ENCODE measurements at places on chromosomes 12 and 14.

GRCh38 chr12:10750385-10750727, 27.2 kb upstream of the YBX3 start:
- DNase-seq, result no peak

DNA sequence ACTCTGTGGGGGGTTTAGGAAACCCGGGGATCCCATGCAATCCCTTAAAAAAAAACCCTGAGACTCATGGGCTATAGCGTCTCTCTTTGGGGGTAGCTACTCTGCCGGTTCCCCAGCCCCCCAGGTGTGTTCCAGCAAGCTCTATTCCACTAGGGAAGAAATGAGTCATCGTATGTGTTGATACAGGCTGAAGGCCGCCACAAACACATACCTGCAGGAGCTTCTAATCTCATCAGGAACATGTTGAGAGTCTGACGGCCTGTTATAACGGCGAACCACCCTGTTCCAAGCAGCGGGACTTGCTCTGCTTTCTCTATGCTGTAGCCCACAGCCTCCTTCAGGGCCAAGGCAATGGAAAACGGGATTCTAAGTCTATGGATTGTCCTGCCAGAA, 977 bp upstream of the KRT5 start:
- no peak for DNase-seq

DNA sequence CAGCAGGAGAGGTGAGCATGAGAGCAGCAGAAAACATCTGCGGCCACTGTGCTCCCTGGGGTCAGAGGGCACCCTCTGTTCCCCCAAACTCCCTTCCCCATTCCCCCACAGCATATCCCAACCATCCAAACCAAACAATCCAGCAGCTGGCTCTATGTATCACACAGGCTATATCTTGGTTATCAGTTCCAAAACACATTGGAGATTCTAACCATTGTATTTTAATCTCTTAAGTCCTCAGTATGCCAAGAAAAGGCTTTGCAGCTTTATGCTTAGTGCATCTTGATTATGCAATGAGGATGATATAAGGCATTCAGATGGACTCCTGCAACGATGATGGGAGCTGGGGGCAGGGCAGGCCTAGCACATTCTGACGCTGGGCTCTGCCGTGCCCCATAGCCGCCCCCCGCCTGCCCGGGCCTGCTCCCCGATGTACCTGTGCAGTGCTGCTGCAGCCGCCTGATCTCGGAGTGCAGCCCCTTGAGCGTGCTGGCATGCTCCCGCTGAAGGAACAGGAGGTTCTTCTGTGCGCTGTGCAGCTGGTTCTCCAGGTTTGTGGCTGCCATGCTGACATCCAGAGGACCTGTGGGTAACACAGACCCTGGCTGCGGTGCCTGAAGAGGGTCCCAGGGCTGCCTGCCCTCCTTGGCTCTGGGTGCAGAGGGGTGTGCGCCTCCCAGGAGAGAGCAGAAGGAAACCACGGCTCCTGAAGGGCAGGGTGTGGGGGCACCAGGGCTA, 29.6 kb downstream of the CCDC92 start:
- DNase-seq, result no peak

DNA sequence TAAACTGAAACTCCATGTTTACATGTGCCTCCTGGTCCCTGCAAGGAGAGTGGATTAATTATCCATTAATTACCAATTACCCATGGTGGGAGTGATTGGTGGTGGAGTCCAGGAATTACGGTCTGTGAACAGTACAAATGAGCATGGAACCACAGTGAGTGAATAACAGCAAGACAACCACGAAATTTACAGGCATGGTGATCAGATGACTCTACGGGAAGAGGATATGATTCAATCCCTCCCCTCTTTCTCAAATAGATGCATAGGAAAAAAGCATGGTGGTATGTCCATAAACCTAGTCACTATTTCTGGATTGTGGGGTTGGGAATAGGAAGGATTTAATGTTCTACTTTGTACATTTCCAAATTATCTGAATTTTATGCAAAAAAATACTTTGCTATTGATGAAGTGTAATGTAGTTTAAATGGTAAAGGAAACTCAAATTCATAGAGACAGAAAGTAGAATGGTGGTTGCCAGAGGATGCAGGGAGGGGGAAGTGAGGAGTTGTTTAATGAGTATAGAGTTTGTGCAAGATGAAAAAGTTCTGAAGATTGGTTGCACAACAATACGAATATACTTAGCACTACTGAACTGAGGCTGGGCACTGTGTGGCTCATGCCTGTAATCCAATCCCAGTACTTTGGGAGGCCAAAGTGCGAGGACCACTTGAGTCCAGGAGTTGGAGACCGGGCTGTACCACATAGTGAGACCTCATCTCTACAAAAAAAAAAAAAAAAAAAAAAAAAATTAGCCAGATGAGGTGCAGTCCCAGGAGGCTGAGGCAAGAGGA, 41.2 kb upstream of the C12orf75 start:
- no peak for DNase-seq

- no peak for DNase-seq
These were observed 20.2 kb downstream of the ATP2A2 start for GRCh38 chr12:110301065-110301806.

GRCh38 chr12:98295681-98296080, 219.7 kb upstream of the TMPO start:
- DNase-seq, result no peak

DNA sequence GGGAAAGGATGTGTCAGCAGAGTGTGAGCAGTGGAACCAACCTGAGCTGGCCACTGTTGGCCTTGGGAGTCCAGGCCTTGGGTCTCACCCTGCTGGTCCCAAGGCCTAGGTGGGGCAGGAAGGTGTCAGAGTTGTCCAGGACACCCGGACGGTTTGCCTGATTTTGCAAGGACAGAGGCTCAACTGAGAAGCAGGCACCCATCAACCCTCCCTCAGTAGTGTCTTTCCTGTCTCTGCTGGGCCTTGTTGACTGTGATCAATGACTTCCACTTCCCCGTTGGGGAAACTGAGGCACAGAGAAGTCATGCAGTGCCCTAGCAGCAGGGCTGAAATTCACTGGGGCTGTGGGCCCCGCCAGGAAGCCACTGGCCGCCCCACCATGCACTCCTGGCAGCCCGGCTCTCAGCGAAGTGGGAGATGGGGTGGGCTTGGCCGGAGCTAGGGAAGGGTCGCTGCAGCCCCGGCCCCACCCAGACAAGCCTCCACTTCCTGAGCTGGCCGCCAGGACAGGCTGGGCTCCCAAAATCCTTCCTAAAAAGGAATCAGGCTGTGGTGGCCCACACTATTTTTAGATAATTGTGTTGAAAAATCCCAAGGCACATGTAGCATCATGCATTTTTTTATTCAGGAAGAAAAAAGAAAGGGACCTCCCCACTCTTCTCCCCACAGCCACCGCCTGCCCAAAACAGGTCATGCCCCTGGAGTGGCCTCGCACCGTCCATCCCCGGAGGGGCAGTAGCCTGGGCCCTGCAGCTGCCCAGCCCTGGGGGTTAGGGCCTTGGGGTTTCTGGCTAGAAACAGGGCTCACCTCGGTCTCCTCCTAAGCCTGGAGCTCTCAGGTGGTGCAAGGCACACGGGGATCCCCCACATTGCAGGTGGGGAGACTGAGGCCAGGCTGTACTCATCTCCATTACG, 127.4 kb downstream of the CALM1 start:
- DNase-seq, result no peak

- DNase-seq, result peak; percentile 96
These were observed at the start of gene ACTN1 for GRCh38 chr14:68979021-68979721. Gene ACTN1 (minus strand): TSS chr14:68979302. CDS start chr14:68979056, 246 bp downstream.

DNA sequence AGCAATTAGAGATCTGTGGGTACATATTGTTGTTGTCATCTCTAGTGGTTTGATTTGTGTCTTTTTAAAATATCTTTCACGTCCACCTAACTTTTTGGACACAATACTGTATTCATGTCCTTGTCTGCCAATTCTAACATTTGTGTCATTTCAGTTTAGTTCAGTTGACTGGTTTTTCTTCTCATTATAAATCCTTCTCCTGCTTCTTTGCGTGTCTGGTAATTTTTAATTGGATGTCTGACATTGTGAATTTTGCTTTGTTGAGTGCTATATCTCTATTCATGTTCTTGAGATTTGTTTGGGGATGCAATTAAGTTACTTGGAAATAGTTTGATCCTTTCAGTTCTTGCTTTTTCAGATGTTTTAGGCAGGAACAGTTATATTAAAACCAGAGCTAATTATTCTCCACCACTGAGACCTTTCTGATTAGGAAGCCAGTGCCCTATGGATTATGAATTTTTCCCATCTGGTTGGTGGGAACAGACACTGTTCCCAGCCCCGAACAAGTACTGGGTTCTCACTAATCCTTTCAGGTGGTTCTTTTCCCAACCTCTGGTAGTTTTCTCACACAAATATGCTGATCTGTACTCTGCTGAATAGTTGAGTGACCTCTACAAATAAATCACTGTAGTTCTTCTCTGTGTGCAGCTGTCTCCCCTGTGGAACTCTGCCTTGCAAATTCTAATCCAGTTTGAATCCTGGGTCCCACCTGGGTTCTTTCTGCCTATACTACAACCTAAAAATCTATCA, 91.1 kb upstream of the DYNC1H1 start:
- no peak for DNase-seq

- DNase-seq, result no peak
These were observed 7.7 kb downstream of the WSB2 start for GRCh38 chr12:118053071-118053985.

- no peak for DNase-seq
These were observed 285.0 kb upstream of the RTL1 start for GRCh38 chr14:101188571-101188915.

DNA sequence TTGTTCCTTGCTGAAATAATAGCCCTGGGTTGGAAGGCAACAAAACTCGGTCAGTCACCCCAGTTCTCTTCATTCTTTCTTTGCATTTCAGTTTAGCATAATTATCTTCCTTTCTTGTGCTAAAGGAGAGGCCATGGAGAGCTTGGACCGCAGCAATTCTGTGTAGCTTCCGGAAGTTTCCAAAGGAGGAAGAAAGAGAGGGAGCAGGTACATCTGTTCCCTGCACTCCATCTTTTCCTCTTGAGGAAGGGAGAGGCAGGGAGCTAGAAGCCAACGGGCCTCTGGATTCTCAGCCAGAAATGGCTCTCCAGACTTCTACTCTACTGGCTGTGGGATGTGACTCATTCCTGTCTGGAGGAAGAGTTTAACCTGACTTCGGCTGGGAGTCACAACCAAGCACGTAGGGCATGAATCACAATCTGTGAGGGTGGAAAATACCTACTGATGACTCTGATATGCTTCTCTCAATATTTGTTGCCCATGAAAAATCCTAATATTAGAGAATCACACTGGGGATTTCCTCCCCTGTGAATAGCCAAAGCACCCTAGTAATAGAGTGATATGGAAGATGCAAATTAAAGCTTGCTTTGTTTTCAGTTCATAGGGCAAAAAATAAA, 17.0 kb downstream of the ANO6 start:
- no peak for DNase-seq

GRCh38 chr12:124190312-124191023, 104.4 kb upstream of the RFLNA start:
- no peak for DNase-seq

- DNase-seq, result no peak
These were observed 8.8 kb upstream of the CCDC85C start for GRCh38 chr14:99612738-99613330.

DNA sequence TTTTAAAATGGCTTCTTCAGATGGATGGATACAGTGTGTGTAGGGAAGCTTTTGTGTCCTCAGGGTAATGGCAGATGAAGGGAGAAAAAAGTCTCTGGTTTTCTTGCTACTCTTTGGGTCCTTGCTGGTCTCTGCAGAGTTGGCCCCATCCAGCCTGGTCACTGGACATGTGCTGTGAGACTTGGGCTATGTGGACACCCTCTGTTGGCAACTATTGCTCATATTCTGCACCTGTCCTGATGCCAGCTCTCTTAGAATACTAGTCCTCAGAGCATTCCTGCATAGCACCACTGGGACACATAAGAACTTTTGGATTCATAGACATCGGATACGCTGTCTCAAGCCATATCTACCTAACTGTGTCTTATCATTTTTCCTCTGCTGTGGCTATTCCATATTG, 20.0 kb downstream of the NAV3 start:
- no peak for DNase-seq

DNA sequence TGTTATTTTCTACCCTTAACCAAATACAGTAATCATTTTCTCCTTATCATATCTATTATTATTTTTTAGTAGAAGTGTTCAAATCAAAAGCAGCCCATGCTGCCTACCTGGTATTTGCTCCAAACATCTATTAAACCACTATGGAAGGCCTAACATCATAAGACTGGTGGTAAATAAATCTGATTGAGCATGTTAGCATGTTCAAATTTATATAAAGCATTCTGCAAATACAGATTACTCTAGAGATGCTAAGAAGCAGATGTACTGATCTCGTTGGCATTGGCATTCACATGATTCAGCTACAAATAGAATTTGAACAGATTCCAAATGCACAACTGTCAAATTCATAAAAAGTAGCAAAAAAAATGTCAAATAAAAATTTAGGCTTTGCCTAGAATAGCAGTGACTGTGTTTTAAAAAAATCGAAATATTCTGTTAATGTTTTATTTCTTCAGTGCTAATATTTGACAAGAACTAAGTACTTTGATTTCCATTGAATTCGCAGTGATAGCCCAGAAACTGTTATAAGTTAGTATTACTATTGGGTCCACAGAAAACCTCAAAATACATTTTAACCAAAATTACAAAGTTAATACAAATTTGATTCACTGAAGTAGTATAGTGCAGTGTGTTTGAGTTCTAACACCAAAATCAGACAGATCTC, 9.4 kb upstream of the OSBPL8 start:
- no peak for DNase-seq

DNA sequence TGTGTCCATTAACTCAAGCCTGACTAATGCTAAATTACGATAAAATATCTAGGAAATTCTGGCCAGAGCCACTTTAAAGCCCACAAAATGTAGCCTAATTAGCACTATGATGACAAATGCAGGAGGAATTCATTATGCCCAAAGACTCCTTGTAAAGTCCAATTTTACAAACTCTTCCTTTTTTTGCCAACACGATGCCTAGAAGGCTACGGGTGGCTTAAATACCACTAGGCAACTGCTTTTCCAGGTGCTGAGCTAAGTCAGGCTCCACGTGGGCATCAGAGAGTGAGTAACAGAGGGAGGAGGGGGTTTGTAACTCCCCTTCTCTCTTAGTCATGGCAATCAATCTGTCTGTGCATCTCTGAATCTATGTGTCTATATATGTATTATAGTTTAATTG, 172.4 kb upstream of the NTF3 start:
- no peak for DNase-seq

GRCh38 chr14:65103150-65103760, 938 bp upstream of the MAX start:
- DNase-seq, result peak; percentile 68

GRCh38 chr12:81596558-81596957, 162.6 kb downstream of the PPFIA2 start:
- peak; percentile 28 for DNase-seq

DNA sequence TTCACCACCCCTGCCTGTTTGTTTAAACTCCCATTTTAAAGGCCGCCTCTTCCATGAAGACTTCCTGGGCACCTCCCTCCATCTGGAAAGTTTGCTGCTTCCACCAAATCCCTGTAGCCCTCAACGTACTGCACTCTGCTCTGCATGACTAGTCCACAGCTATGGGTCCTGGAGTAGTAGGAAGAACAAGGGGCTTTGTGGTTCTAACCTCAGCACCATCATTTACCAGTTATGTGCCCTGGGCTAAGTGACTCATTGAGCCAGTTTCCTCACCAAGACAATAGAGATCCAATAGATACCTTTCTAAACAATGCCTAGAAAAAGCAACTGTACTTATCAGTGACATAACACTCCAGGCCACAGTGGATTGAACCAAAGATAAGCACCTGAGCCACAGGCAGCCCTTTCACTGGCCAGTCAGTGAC, 8.5 kb upstream of the LTBP2 start:
- no peak for DNase-seq

Measured in NCI-H524 treated with DMSO at 0.1 percent for 48 hours (cell line).